NCI-H1436 treated with DMSO at 0.1 percent for 48 hours (cell line): ENCODE measurements at places on chromosomes 1 and 21.

- DNase-seq: no peak
Observed at GRCh38 chr1:84143796-84144565, at the start of gene PRKACB. TSS of gene PRKACB (plus strand) at chr1:84144271. CDS start at chr1:84144362, 91 bp downstream.

DNA sequence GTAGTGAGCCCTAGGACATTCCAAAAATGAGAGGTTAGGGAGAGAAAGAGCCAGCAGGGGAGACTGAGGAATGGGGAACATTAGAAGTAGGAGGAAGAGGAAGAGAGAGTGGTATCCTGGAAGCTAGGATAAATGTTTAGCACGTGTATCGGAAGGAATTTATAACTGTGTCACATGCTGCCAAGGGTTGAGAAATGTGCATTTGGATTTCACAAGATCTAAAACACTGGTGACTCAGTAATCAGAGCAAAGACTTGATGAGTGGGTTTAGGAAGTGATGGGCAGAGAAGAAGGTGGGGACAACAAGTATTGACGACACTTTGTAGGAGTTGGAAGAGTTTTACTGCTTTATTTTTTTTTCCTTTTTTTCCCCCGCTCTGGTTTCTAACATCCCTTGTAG is 193.9 kb downstream of the FMN2 start:
- no peak for DNase-seq

DNA sequence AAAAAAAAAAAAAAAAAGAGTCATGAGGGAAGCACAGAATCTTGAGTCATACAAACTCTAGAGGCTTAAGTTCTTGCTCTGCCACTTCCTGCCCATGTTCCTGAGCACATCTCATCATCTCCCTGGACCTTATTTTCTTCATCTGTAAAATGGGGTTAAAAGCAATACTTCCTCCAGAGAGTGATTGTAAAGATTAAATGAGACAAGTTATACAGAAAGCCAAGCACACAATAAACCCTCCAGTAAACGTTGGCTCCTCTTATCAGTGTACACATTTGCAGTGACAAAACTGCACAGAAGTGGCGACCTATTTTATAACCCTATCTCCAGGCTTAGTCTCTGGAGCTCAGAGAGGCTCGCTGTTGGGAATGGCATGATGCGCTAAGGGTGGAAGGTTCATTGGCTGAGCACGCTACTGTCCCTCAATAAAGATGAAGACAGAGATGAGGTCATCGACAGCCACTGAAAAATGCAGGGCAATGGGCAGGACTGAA is 82.1 kb downstream of the RRAGC start:
- DNase-seq: no peak

GRCh38 chr21:35368326-35368725 is 319.2 kb upstream of the RUNX1 start:
- DNase-seq: no peak

- DNase-seq: no peak
Observed at GRCh38 chr1:244196571-244197285, 145.6 kb downstream of the ZBTB18 start.

GRCh38 chr1:38569932-38570656 is 289.5 kb downstream of the RRAGC start:
- no peak for DNase-seq
